SIG-M5 (cell line): ENCODE measurements at places on chromosomes 11 and 22.

DNA sequence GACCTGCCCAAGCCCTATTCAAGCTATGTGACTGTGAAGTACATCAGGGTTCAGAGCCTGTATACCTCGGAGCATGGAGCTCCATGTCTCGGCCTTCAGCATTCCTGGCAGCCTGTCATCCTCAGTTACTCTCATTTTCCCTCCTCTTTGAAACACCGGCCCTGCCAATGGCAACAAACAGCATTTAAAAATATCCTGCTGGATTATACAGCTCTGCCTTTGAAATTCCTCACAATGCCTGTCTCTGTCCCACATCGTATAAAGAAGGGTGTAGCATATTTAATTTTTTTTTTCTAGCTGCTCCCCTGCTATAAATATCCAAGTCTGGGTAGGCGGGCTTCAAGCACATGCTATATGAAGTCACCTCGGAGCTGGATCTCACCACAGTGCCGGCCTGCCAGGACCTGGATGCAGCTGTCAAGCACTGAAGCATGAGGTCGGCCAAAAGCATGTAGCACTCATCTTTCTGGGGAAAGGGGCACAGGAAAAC lies 11.8 kb downstream of the ABTB2 start:
- no peak for DNase-seq

DNA sequence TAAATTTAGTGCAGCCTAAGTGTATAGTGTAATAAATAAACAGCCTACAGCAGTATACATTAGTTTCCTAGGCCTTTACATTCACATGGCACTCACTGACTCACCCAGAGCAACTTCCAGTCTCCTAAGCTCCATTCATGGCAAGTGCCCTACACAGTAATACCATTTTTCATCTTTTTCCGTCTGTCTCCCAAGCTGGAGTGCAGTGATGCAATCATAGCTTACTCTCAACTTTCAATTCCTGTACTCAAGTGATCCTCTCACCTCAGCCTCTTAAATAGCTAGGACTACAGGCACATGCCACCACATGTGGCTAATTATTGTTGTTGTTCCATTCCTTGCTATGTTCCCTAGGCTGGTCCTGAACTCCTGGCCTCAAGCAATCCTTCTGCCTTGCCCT lies 54.4 kb downstream of the FCHSD2 start:
- no peak for DNase-seq

DNA sequence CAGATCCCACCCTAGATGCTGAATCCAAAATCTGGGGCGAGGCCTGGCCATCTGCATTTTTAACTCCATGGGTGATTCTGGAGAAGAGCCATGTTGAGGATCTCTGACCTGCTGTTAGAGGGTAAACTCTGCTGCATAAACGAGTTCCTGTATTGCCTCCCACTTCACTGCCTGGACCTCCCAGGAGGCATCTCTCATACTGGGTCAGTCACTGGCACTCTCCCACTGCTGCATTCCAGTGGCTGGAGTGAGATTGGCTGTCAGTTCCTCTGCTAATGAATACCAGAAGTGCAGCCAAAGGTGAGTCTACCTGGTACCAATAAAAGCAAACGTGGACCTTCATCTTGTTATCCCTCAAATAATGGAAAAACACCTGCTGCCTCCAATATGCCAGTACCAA lies 10.3 kb downstream of the POLDIP3 start:
- DNase-seq, result no peak

DNA sequence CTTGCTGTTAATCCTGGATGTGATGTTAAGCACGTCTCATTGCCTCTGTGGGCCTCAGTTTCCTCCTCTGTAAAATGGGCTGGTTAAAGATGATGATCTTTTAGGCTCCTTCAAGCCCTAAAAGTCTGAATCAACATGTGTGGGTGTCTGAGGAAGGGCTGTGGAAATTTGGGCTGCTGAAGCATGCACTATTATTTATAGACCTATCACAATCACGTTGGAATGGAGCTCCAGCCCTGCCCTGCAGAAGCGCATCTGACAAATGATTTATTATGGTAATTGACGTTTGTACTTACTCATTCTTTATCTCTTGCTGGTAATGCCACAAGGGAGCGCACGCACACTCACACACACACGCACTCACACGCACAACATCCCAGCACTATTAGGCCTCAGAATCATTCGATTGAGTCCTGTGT lies 20.4 kb downstream of the P2RX3 start:
- DNase-seq, result no peak

GRCh38 chr11:86625544-86625943 lies 46.9 kb downstream of the ME3 start:
- DNase-seq, result no peak

GRCh38 chr11:110134110-110134509 lies 40.9 kb downstream of the ZC3H12C start:
- DNase-seq, result no peak

DNA sequence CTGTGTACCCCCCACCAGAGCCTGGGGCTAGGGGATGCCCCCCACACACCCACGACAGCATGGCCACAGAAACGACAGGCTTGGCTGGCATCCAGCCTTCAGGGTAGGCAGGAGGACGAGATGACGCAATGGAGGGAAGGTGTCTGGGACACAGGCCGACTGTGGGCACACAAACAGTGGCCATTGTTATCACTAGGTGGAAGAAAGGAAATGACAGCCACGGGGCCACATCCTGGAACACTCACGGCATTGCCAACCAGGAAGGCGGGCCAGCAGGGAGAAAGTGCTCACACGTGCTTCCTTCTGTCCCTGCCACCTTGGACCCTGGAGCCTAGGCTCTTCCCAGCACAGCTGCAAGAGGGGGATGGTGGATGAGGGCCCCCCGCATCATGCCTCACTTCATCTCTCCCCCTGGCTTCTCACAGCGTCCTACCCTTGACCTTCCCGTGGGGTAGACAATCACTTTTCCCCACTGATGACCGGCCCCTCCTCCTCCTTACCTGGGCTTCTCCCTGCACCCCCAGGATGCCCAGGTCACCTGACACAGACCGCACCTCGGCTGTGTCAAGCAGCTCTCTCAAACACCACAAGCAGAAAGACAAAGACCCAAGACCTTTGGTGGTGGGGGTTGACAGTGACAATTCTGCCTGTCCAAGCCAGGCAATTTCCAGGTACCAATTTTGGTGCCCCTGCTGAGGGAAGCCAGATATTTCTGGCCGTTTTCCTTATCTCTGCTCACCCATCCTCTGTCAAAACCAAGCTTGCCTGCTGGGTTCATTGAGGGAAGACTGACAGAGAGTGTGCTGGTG lies 8.6 kb downstream of the PLA2G6 start:
- no peak for DNase-seq

DNA sequence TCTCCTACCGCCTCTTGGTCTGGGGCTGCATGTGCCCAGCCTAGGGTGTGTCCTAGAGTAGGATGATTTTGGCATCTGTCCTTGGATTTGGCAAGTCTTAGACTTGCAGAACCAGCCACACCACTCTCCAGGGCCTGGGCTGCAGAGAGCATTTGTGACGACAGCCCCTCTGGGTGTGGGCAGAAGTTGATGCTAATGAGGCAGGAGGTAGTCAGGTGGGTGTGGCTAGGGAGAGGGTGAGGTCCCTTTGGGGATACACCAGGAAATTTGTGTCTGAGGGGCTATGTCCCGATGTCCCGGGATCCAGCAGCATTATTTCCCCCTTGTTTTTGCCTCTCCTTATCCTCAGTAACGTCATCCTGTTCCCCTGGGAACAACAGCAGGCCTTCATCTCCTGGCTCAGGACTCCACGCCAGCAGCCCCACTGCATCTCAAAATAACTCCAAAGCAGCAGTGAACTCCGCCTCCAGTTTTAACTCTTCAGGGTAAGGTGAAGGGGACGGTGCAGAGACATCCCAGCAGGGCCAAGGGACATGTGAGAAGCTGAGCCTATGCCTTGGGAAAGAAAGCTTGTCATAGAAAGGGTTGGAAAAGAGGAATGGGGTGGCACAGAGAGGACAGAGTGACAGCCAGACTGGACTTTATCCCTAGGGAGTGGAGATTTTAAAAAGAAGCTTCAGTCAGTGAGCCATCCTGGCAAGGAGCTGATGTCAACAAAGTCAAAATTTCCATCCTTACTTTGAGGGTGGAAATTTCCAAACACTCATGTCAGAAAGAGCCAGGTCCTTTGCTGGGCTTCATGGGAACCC lies 8.0 kb upstream of the TLCD5 start:
- DNase-seq, result no peak

- no peak for DNase-seq
Observed at GRCh38 chr11:46387919-46388618, 3.5 kb downstream of the CHRM4 start.

DNA sequence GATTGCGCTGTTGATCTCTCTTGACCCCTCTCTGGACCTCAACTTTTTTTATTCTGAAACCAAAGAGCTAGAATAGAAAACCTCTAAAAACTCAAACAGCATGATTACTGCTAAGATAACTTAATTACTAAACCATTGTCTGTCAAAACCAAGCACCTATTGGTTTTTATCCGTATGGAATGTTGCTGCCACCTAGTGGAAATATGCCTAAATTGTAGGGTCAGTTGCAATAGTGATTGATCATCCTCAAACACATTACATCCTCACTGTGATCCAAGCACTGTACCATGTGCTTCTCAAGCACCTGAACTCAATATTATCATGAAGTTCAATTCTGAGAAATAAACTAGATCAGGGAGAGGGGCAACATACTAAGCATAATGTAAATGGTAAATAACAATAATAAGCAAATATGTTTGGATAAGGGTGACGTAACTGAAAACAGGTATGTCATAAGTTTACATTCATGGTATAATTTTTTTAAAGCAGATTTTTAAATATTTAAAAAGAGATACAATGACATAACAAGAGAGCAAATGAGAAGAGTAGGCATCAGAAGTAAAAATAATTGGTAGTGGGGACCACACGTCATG lies 3.8 kb upstream of the OR5A2 start:
- DNase-seq, result no peak

DNA sequence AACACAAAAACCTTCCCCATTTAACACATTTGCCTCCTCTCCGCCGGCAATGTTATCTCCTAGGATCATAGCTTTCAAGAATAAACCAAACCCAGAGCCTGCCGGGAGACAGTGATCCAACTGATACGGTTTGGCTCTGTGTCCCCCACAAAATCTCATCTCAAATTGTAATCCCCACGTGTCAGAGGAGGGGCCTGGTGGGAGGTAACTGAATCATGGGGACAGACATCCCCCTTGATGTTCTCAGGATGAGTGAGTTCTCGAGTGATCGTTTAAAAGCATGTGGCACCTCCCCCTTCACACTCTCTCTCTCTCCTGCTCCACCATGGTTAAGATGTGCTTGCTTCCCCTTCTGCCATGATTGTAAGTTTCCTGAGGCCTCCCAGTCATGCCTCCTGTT lies 33.3 kb downstream of the RBFOX2 start:
- no peak for DNase-seq

GRCh38 chr11:87437844-87438223 lies 400.1 kb downstream of the TMEM135 start:
- no peak for DNase-seq

DNA sequence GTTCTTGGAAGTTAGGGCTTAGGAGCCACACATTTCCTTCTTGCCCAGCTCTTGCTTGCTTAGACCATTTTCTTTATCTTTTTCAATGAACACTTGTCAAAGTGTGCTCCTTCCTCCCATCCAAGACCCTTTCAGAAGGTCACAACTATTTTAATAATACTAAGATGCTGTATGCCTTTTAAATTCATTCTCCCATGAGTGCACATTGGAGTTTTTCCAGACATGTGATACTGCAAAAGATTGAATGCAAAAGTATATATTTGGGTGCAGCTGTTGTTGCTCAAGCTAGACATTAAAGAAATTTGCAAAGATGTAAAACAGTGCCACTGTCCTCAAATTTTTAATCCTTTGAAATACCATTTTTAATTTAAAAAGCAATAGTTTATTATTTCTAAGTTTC lies 69.3 kb upstream of the TNRC6B start:
- DNase-seq, result no peak

GRCh38 chr22:24039046-24039445 lies 27.9 kb downstream of the CABIN1 start:
- no peak for DNase-seq

DNA sequence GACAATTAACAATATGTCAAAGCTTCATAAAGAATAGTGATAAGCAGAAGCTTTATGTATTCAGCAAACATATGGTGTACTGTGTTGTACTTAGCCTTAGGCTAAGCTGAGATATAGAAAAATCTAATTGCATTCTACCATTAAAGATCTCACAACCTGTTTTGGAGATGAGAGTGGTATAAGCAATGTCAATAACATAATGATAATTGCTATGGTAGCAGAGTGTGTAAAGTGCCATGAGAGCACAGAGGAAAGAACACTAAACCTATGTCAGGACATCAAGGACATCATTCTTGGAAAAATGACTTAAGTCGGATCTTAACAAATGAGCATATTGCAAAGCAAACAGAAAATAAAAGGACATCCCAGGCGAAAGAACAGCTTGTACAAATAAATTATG lies 28.6 kb upstream of the ANGPTL5 start:
- DNase-seq, result no peak

DNA sequence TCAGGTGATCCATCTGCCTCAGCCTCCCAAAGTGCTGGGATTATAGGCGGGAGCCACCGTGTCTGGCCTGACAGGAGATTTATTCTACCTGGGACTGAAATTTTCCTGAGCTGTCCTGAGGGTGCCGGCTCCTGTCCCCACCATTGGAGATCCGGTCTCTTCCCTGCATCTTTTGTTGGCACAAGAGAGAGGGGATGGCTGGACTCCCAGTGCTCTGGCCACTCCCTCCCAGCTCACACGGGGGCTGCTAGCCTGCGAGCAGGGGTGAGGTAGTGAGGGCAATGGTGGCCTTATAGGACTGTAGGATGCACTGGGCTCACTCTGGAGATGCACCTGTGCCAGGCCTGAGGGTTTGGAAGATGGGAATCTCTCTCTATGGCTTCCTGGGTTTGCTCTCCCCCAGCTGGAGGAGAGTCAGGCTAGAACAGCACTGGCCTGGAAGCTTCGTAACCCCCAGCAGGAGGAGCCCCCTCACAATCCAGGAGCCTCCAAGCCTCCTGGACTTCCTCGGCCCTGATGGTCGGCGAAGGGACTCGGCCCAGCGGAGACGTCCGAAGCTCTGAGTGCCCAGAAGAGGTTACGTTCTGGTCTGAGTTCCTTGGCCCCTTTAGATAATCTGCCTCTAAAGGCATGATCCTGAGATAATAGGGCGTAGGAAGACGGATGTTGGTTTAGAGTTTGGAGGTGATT lies 106.4 kb downstream of the NECTIN1 start:
- DNase-seq, result no peak

DNA sequence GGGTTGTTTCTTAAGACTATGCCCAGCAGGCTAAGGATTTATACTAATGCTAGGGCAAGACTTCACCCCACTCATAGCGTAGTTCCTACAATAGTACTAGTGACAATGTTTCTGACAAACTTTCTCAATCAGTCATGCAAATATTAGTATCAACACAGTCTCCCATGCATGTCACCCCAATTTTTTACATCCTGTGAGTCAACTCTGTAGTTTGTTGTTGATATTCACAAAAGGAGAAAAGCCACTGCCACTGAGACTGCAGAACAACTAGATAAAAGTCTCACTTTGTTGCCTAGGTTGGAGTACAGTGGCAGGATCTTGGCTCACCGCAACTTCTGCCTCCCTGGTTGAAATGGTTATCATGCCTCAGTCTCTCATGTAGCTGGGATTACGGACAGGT lies 155.2 kb downstream of the RBFOX2 start:
- DNase-seq, result no peak
